ENCODE measurements at places on chromosomes 1 and 21. TPM values are rescaled to one million over a fixed set of nuclear protein-coding genes. Genes with fewer than 3 reads are reported as not detected.

The CFHR3 gene
- total RNA-seq = not detected

The CNTN2 gene
- total RNA-seq = not detected

The S1PR1 gene
- 9.1 TPM for total RNA-seq

The INSRR gene
- total RNA-seq = under 0.01 TPM

The TBX19 gene
- 1.2 TPM for total RNA-seq

The SLAMF6 gene
- not detected for total RNA-seq

The TPTE gene
- not detected for total RNA-seq

The UBXN10 gene
- not detected for total RNA-seq

The KCNN3 gene
- total RNA-seq = 0.07 TPM

The SIPA1L2 gene
- 5.0 TPM for total RNA-seq

The PANK4 gene
- total RNA-seq = 22.0 TPM

The NBPF6 gene
- 0.10 TPM for total RNA-seq

The BSND gene
- total RNA-seq = not detected

The MIXL1 gene
- total RNA-seq = not detected
